ENCODE measurements at places on chromosomes 3 and 15.

DNA sequence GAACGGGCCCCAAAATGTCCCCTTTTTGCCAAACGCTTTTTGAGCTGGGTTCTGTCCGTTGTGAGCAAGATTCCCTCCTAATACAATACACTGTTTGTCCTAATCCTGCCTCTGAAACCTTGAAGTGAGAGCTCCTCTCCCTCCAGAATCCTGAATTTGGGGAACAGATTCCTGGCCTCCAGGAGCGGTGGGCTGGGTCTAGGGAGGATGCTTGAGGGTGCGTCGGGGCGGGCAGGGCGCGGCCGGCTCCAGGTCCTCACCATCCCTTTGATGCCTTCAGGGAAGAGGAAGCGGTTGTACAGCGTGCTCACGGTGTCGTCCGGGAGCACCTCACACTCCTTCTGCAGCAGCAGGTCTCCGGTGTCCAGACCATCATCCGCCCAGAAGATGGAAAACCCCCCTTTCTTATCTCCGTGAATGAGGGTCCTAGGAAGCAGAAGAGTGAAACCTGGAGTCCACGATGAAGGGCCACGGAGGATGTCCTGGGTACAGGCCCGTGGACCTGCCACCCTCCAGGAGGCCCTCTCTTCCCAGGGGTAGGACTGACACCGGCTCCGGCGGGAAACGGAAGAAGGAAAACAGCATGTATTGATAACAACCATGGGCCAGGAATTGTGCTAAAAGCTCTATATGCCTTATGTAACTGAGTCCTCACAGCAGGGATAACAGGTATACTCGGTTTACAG is 23.2 kb downstream of the ALDH1L1 start:
- no peak for DNase-seq

- no peak for DNase-seq
These were observed 6.7 kb upstream of the NCEH1 start for GRCh38 chr3:172717493-172718088.

DNA sequence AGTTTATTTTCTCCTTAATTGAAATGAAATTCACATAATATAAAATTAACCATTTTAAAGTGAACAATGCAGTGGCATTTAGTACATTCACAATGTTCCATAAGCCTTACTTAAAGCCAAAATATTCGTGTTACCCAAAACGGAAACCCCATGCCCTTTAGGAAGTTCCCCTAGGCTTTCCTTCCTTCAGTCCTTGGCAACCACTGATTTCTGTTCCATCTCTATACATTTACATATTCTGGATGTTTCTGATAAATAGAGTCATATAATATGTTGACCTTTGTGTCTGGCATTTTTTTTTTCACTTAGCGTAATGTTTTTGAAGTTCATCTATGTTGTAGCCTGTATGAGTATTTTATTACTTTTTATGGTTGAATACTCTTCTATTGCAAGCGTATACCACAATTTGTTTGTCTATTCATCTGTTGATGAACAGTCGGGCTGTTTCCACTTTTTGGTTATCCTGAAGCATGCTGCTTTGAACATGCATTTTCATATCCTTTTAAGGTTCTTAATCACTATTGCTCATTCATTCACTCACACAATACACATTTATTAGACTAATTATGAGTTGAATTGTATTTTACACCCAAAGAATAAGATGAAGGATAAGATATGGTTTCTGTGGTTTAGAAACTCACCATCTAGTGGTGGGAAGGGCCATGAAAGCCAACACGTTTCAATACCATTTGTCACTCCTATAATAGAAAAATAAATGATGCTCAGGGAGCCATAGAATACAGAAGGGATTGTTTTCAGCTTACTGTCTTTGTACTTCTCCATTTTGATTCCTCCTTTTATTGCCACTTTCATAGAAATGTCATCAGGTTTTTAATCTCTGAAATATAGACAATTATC is 408.2 kb upstream of the CBLB start:
- no peak for DNase-seq

GRCh38 chr15:49032601-49033145 is 13.6 kb downstream of the SECISBP2L start:
- no peak for DNase-seq

DNA sequence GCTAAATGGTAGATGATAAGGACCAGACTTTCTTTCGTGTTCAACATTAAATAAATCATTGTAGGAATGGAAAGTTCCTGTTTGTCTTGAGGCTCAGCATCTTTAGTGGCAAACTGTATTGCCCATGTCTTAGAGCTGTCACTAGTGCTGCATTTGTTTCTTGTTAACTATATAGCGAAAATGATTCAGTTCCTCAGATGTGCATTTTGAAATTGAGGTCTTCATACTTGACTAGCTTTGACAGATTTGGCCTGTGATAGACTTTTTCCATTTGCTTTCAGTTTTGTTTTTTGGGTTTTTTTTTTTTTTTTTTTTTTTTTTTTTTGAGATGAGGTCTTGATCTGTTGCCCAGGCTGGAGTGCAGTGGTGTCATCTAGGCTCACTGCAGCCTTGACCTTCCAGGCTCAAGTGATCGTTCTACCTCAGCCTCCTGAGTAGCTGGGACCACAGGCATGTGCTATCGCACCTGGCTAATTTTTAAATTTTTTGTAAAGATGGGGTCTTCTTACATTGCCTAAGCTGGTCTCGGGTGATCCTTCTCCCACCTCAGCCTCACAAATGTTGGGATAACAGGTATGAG is 9.5 kb upstream of the RPLP1 start:
- no peak for DNase-seq

DNA sequence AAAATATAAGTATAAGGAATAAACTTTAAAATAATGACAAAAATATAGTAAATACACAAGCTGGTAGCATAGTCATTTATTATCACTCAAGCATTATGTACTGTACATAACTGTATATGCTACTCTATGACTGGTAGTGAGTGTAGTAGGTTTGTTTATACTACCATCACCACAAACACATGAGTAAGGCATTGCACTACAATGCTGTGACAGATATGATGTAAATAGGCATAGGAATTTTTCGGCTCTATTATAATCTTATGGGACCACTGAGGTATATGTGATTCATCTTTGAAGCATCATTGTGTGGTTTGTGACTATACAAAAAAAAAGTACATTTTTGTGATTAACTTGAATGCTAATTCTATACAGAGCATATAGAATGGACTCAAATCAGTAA is 35.3 kb upstream of the FBN1 start:
- no peak for DNase-seq

GRCh38 chr3:25515171-25515570 is 87.1 kb downstream of the RARB start:
- DNase-seq = no peak

DNA sequence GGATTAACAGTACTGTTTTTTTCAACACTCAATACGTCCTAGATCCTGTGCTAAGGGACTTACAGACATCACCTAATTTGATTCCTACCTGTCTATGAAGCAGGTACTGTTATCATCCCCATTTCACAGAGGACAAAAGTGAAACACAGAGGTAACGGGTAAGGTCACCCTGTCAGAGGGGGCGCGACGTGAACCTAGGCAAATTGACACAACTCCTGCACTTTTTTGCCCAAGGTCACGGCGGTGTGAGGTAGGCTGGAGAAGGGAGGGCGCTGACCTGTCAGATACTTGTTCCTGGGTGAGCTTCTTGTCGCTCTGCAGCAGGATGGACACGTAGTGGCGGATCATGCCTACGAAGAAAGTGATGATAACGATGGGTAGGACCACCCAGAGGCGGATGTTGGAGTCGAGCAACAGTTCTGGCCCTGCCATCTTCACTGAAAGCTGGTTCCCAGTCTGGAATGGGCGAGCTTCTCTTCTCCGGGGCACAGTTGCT is 363 bp downstream of the EMC3 start:
- no peak for DNase-seq

GRCh38 chr3:194422188-194422587 is 23.1 kb upstream of the GP5 start:
- no peak for DNase-seq

- no peak for DNase-seq
These were observed 183.6 kb downstream of the DCLK3 start for GRCh38 chr3:36580716-36581115.

Measured in activated gamma-delta T cell (primary cell).